ENCODE measurements at places on chromosomes 5 and 9.

DNA sequence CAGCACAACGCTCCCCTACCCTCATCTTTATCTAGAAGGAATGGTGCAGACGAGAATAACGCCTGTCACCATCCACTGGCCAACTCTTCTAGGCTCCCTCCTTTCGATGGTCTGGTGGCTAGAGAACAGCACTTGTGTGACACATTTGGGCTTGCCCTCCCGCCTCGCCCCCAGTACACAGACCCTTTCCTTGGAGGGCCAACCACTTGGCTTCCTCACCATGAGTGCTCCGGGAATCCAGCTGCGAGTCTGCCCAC lies 1.4 kb downstream of the GNAQ start:
- DNase-seq = no peak

- DNase-seq = peak; percentile 34
Observed at GRCh38 chr5:1200495-1201326, 684 bp upstream of the SLC6A19 start.

- no peak for DNase-seq
Observed at GRCh38 chr9:24846248-24846912, 300.7 kb upstream of the IZUMO3 start.

- no peak for DNase-seq
Observed at GRCh38 chr9:71136696-71137095, 15.3 kb upstream of the TRPM3 start.

DNA sequence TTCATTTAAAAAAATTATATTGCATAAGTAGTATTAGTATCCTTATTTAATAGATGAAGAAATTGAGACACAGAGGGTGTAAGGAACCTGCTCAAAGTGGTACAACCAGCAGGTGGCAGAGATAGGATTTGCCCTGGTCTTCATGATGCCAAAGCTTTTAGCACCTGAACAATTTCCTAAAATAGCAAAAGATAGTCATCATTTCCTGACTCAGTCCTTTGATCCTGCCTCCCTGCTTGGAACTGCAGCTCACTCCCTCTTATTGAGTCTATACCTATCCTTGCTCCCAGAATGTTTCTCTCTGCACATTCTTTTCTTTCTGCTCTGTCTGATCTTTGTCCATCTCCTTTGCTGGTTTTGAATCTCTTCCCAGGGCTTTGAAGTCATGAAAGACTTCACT lies 155.8 kb downstream of the FRMD3 start:
- no peak for DNase-seq

DNA sequence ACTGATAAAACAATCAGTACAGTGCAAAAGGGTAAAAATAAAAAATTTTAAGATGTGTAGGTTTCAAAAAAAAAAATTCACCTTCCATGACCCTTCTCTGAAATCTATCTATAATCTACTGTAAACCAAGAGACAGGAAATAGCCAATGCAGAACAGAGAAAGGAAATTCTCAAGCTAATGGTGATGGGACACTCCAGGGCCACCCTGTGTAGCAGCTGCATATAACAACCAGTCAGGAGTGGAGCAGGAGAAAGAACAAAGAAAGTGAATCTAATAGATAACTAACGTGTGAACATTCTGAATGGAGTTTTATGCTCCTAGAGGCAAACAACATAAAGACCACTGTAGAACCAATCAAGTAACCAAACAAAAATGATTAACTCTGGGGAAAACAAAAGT lies 16.6 kb downstream of the SPTLC1 start:
- no peak for DNase-seq

- DNase-seq = no peak
Observed at GRCh38 chr5:176658817-176659511, 11.7 kb downstream of the TSPAN17 start.

- DNase-seq = no peak
Observed at GRCh38 chr5:82911910-82912309, 165.3 kb downstream of the TMEM167A start.

- no peak for DNase-seq
Observed at GRCh38 chr9:132993511-132993939, 15.0 kb downstream of the GFI1B start.

DNA sequence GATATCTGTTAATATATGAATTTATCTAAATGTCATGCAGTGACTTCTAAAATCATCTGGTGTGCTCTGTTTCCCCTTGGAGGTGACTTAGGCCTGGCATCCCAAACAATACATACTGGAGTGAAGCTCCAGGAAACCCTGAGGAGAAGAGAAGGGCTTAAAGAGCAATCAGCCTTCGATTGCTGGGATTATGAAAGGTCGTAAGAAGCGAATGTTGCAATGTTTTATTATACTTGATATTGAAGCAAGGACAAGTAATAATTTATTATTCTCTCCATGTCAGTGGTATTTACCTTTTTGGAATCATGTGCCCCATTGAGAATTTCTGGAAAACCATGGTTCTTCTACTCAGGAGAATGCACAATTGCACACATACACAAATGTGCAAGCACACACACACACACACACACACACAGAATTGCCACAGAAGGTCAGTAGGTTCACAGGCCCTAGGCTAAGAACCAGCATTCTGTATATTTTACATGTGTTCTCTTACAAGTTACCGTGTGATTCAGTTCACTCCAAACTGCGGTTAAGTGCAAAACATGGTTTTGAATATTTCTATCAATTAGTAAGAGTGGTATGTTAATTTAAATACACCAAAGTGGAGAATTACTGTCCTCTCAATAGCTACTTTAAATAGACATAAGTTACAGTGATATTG lies 79.1 kb upstream of the CDKN2B start:
- DNase-seq = no peak

Measured in Right ventricle myocardium superior (tissue), 1 donor.